Urinary bladder (tissue), 4 donors: ENCODE measurements at places on chromosomes 7 and 10.

- DNase-seq: peak; percentile 51
Observed at GRCh38 chr10:101161494-101162299, 30.6 kb downstream of the TLX1 start.

DNA sequence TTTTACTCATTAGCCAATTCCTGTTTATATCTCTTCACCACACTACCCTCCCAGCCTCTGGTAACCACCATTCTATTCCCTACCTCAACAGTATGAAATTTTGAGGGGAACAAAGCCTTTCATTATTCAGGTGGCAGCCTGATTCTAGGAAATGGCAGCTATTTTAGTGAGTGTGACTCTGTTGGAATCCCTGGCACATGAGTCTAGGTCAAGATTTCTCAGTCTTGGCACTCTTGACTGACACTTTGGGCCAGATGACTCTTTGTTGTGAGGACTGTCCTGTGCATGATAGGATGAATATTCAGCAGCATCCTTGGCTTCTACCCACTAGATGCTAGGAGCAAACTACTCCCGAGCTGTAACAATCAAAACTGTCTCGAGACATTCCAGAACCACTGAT, 322.8 kb upstream of the PHYHIPL start:
- no peak for DNase-seq

GRCh38 chr10:79053481-79054202, 15.1 kb upstream of the ZMIZ1 start:
- DNase-seq: no peak

DNA sequence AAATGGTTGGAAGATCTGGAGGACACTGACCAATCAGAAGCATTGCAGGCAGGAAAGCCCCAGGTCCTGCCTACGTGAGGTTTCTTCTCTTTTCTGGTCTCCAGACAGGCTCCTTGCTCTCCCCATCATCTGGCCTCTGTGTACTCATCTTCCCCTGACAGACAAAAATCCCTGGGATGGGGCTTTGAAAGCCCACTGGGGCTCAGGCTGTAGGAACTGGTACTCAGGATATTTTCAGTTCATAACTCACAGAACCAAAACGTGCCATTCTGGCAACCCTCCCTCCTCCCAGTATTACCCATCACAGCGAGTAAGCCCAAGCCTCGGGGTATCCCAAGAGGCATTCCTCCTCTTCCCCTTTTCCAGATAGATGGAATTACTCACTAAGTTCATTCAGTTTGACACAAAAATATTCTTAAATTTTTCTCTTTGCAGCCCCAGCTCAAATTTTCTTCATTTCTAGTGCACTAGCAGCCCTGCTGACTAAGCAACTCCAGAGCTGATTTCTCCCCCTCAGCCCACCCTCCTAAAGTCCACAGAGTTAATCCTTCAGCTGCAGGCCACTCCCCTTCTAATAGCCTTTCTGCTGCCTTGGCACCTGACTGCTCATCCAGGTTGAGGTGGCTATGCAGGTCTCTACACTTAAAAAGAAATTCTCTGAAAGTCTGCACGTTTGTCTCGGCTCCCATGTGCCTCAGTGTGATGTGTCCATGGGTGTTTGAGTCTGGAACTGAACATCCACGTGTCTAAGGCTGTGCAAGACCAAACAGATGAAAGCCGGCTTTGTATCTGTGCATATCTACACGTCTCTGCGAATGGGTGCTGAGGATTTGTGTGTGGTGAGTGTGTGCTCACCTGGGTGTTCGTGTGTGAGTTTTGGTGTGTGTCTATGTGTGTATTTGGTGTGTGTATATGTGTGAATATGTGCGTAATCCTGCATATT, 331.4 kb downstream of the CCSER2 start:
- no peak for DNase-seq

- DNase-seq: no peak
Observed at GRCh38 chr10:132412316-132413192, 15.6 kb downstream of the PWWP2B start.

- peak; percentile 59 for DNase-seq
Observed at GRCh38 chr10:131997366-131998049, 15.8 kb upstream of the BNIP3 start.

GRCh38 chr10:119761106-119761505, 35.3 kb downstream of the INPP5F start:
- no peak for DNase-seq

GRCh38 chr10:99341248-99341647, 12.1 kb downstream of the CNNM1 start:
- DNase-seq: no peak

DNA sequence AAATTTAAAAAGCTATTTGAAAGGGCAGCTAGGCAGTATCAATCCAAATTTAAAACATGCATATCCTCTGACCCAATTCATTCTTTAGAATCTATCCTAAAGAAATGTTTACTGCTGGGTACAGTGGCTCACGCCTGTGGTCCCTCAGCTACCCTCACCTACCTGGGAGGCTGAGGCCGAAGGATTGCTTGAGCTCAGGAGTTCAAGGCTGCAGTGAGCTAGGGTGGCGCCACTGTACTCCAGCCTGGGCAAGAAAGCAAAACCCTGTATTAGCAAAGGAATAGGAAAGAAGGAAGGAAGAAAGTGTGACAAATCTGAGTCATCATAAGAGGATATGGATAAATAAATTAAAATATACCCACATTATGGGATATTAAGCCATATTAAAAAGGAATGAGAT, 36.3 kb downstream of the C7orf33 start:
- no peak for DNase-seq

GRCh38 chr10:71086439-71087080, 125.8 kb upstream of the UNC5B start:
- DNase-seq: no peak

- no peak for DNase-seq
Observed at GRCh38 chr10:86284355-86285105, 82.1 kb downstream of the GRID1 start.

GRCh38 chr7:17546592-17546991, 248.1 kb downstream of the AHR start:
- DNase-seq: no peak

DNA sequence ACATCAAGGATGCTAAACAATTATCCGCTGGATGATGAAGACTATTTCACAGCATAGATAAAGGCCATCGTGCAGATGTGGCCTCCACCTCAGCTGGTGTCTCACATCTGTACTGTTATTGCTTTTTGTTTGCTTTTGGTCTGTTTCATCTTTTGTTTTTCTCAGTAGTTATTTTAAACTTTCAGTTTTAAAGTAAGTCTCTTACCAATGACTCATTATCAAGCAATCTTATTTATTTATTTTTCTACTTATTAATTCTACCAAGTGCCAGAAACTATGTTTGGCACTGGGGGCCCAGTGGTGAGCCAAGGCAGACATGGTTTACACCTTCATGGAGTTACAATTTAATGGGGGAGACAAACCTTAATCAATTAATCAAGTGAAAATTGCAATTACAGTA, 250.9 kb upstream of the TMEM72 start:
- DNase-seq: no peak

- no peak for DNase-seq
Observed at GRCh38 chr7:22485189-22485588, 14.8 kb downstream of the STEAP1B start.

DNA sequence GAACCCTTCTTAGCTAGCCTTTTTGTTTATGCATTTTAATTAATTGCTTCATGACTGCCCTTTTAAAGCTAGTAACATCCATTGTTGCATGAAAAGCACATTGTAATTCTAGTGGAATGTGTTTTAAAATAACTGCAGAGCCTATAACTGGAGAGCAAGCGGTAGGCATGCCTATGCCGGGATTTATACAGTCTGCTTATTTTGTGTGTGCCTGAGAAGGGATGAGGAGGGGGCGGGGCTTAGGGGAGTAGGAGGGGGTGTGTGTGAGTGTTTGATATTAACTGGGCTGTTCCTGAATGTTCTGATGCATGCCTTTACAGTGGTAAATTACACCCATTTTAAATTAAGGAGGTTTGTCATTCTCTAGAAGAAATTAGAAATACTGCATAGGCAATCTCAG, 208.1 kb downstream of the TCF7L2 start:
- DNase-seq: no peak

DNA sequence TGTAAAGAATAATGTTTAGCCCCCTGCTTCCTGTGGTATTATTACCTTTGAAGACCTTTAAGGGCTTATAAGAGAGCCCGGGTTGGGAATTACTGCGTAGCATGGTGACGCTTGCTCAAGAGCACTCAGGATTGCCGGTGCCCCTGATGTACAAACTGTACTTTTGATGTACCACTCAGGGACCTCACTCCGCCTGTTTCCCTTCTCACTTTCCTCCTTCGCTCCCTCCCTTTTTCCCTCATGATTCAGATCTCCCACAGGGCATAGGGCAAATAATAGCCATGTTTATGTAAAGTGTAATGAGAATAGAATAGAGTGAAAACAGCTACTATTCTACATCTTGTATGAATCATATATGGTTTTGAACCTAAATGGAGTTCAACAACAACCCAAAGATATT, 77.8 kb upstream of the PDCD4 start:
- no peak for DNase-seq

- no peak for DNase-seq
Observed at GRCh38 chr10:130862122-130862521, 449.4 kb downstream of the TCERG1L start.

DNA sequence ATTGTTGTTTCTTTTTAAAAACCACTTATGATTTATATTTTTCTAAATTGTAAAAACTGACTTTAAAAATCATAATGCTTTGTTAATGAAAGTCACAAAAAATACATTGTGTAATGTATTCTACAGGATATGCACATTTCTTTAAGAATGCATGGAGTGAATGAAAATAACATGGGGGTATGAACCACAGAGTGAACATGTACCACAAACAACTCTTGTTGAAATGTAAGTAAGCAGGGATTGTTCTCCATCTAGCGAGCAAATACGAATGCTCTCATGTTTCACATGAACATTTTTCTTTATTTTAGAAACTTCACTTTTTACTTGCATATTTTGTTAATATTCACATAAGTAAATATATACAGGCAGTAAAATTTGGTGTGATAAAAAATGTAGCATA, 35.6 kb upstream of the LAMB4 start:
- DNase-seq: no peak

DNA sequence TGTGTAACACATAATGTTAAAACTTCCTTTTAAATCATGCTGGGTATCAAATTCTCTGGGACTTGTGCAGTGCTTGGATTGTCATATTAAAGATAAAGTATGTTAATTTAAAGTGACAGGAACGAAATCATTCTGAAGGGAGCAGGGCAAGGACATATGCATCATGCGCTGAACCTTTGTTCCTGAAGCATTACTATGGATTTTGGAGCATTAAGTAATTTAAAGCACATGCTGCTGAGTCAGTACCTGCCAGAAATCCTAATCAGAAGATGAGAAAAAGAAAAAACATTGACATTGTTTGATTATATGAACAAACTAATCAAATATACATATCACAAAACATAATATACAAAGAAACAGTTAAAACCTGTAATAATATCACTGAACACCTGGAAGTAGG, 101.4 kb downstream of the MICU1 start:
- no peak for DNase-seq

DNA sequence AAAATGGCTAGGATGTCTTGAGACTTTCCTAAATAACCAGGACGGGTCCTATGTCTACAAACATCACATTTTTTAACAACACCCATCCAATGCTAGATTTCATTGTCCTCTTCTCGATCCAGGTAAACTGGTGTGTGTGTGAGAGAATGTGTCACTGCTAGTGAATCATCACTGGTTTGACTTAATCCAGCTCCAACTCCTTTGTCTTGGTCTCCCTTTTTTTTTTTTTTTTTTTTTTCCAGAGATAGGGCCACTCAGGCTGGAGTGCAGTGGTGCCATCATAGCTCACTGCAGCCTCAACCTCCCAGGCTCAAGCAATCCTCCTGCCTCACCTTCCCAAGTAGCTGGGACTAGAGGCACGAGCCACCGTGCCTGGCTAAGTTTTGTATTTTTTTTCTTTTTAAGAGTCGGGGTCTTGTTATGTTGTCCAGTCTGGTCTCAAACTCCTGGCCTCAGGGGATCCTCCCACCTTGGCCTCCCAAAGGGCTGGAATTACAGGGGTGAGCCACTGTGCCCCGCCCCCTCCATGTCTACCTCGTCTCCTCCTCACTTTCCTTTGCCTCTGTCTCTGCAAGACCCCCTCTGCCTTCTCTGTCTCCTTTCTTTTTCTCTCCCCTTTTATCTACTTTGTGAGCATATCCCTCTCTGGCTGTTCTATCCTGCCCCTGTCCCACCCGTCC, 2.2 kb upstream of the UFSP1 start:
- DNase-seq: no peak

GRCh38 chr7:101166909-101167644, 1.7 kb upstream of the VGF start:
- DNase-seq: no peak

GRCh38 chr7:2496375-2496774, 20.2 kb upstream of the GRIFIN start:
- no peak for DNase-seq

- no peak for DNase-seq
Observed at GRCh38 chr10:80371467-80371866, 14.9 kb downstream of the DYDC2 start.

GRCh38 chr7:101501351-101501750, 127.7 kb downstream of the MYL10 start:
- DNase-seq: no peak

DNA sequence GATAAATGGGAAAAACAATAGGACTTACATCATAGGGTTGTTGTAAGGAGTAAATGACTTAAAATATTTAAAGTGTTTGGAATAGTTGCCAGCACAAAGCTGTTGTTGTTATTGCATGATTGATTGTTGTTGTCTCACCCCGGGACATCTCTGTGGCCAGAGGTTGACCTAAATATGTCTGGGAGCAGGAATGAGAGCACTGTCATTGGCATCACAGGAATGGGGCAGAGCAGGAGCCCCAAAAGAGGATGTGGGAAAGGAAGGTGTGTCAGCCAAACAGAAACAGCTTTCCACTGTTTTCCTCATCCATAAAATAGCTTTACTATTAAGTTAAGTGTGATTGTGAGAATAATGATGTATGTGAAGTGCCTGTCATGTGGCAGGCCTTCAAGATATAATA, 121.6 kb downstream of the TMEM168 start:
- DNase-seq: no peak

DNA sequence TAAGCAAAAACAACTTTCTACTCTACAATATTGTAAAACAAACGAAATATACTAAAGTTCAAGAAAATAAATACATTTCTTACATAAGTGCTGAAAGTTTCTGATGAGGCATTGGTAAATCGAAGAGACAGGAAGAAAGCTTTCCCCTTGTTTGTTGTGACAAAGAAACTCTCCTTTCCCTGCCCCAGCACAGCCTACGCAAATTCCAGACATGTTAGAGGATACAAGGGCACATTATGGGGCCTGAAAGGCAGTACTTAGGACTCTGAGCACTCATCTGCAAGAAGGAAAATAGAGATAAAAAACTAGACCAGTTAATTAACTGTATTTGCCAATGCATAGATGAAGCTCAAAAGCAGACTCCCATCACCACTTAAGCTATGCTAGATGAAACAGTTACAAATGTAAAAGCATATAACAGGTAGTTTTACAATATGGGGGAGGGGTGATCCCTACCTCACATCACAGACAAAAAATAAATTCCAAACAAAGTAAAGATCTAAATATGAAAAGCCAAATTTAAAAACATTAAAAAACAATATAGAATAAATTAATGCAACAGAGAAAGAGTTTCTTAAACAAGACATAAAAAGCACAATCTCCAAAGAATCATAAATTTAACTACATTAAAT, 21.8 kb downstream of the ARHGAP19 start:
- no peak for DNase-seq

- no peak for DNase-seq
Observed at GRCh38 chr7:100466653-100467605, 2.9 kb upstream of the SPACDR start.

GRCh38 chr10:129780198-129780597, 183.9 kb downstream of the EBF3 start:
- DNase-seq: no peak

- DNase-seq: no peak
Observed at GRCh38 chr7:33757563-33758165, 147.7 kb upstream of the BMPER start.

GRCh38 chr7:131244259-131244852, 83.3 kb upstream of the MKLN1 start:
- no peak for DNase-seq
